ENCODE measurements at places on chromosomes 4 and X.
A peak's percentile ranks its signal among the peaks of the same experiment; 100 is the strongest.

DNA sequence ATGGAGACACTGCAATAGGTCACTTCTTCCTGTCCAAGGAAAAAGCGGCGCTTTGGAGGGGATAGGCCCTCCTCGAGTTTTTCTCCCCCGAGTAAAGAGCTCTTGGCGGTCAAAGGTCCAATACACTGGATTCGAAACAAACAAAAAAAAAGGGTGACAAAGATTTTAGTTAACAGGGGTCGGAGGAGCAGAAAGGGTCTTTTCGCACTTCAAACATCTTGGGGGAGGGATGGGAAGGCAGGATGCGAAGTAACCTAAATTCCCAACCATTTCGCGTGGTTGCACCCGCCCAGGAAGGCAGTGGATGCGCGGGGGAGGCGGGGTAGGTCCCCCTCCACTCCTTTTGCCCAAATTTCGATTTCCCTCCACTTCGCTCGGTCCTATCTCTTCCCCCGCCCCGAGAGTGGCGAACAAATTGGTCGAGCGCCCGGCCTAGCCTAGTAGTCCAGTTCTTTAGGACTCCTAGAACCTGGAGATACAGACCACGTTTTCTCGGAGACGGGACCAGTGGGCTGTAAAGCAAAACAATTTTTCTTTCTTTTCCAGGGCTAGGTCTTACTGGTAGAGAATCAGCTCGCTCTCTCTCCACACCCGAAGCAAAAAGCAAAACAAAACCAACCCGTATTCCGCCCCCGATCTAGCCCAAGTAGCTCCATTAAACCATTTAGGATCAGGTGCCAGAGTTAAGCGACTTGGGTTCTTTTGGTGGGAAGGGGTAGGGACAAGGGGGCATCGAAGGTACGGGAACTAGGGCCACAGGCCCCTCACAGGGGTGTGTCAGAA lies 2.0 kb upstream of the STAG2 start:
- peak; percentile 3 for DNase-seq

- DNase-seq, result no peak
These were observed 429 bp downstream of the UVSSA start for GRCh38 chr4:1347410-1347864.

DNA sequence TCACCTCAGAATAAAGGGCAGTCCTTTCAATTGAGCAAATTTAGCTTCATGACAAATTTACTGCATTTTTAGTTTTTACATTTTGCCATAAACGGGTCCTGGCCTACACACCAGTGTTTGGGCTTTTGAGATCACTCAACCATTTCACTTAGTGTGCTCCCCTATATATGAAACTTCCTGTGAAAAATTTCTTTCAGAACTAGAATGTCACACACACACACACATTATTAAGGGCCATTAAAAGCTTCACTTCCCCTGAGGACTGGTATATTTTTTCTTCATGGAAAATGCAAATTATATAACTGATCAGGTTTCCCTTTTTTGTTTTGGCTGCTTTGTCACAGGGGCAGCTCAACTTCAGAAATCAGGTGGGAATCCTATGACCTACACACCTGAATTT lies 206.5 kb downstream of the ENOX2 start:
- DNase-seq, result no peak

GRCh38 chr4:121408-122084 lies 2.8 kb upstream of the ZNF718 start:
- DNase-seq, result no peak

GRCh38 chr4:25215511-25215910 lies 18.3 kb upstream of the PI4K2B start:
- no peak for DNase-seq

GRCh38 chrX:79365591-79365990 lies 1.5 kb downstream of the ITM2A start:
- no peak for DNase-seq

- peak; percentile 6 for DNase-seq
These were observed 52.8 kb upstream of the ANKRD17 start for GRCh38 chr4:73311428-73311827.

- no peak for DNase-seq
These were observed 2.8 kb downstream of the PSMD10 start for GRCh38 chrX:108088511-108088910.

- no peak for DNase-seq
These were observed 82.5 kb downstream of the CPE start for GRCh38 chr4:165461159-165461821.

DNA sequence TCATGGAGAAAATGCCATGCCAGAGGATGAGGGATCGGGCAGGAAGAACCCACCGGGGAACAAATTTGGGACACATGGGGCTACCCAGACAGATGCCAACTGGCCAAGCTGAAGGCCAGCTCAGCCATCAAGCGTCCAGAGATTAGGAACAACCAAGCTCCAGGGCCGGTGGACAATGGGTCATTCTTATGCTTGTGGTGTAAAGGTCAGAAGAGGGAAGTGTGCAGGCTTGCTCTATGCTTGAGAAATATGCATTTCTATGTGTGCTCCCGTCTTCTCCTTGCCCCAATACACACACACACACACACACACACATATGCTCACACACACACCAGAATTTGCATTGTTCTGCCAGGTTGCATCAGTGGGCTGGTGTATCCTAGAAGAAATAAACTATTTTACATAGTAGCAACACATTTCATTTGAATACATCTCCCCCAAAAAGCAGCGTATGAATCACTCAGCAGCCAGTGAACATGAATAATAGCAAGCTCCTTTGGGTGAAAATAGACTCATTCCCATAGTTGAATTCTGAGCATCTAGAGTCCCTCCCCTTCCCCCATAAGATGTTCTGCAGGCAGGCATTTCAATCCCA lies 201.9 kb upstream of the PPARGC1A start:
- no peak for DNase-seq

GRCh38 chrX:152480269-152481212 lies 29.4 kb upstream of the GABRA3 start:
- DNase-seq, result no peak

DNA sequence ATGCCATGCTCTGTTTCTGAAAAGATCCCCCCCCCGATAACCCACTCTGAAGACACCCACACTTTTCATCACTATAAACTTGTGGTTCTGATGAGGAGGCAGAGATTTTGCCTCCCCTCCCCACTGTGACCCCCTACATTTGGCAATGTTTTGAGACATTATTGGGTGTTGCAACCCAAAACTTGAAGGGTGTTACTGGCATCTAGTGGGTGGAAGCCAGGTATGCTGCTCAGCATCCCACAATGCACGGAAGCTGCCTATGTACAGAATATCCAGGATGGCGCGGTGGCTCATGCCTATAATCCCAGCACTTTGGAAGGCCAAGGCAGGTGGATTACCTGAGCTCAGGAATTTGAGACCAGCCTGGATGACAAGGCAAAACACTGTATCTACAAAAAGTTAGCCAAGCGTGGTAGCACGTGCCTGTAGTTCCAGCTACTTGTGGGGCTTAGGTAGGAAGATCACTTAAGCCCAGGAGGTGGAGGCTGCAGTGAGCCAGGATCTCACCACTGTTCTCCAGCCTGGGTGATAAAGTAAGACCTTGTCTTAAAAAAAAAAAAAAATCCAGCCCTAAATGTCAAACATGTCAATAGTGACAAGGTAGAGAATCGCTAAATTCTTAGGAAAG lies 87.3 kb downstream of the SCD5 start:
- DNase-seq, result no peak

DNA sequence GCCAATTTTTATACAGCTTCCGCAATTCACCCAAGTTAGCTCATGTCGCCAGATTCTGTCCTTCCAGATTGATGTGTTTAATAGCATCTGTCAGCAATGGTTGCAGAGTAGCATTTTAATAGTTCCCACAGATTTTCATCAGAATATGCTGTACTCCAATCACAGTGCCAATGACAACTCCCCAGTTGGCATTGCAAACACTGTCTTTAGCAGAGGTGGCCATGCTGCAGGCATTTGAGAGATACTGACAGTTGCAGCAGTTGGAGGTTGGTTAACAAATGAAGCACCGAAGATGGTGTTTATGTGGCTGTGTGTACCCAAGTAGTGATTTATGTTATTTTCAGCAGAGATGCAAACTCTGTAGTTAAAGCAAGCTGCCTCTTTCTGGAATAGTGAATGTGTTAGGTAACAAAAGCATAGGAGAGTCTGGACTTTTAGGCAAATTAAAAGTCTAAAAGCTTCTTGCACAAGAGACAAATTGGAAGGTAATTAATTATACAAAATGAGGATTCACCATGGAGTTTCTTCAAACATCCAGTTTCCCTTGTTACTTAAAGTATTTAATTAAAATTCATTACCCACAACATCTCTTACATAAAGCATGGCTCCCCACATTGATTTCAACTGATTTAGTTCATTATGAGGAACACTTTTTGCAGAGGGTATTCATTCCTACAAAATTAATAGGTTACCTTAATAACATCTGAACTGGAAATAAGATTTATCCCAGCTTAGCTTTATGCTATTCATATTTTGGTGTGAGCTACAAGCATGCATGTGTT lies 65.2 kb downstream of the PARM1 start:
- DNase-seq, result no peak

DNA sequence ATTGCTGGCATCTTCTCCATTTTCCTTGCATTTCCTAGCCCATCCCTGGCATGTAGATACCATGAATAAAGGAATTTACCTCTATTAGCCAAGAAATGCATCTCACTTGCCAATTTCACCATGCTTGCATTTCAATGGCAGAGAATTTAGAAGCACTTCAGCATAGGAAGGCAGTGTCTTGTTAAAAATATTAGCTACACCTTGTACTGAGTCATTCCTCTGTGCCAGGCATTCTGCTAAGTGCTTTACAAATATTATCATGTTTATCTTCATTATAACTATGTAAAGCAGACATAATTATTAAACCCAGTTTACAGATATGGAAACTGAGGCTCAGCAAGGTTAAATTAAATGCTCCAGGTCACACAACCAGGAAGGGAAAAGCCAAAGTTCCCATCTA lies 138.2 kb downstream of the NPNT start:
- DNase-seq, result no peak
